ENCODE measurements at places on chromosomes 11 and 22. TPM values are rescaled to one million over a fixed set of nuclear protein-coding genes. Genes with fewer than 3 reads are reported as not detected.

The PLEKHB1 gene
- 0.45 TPM for total RNA-seq

The CREB3L1 gene
- not detected for total RNA-seq

The RAG2 gene
- total RNA-seq: not detected

DNA sequence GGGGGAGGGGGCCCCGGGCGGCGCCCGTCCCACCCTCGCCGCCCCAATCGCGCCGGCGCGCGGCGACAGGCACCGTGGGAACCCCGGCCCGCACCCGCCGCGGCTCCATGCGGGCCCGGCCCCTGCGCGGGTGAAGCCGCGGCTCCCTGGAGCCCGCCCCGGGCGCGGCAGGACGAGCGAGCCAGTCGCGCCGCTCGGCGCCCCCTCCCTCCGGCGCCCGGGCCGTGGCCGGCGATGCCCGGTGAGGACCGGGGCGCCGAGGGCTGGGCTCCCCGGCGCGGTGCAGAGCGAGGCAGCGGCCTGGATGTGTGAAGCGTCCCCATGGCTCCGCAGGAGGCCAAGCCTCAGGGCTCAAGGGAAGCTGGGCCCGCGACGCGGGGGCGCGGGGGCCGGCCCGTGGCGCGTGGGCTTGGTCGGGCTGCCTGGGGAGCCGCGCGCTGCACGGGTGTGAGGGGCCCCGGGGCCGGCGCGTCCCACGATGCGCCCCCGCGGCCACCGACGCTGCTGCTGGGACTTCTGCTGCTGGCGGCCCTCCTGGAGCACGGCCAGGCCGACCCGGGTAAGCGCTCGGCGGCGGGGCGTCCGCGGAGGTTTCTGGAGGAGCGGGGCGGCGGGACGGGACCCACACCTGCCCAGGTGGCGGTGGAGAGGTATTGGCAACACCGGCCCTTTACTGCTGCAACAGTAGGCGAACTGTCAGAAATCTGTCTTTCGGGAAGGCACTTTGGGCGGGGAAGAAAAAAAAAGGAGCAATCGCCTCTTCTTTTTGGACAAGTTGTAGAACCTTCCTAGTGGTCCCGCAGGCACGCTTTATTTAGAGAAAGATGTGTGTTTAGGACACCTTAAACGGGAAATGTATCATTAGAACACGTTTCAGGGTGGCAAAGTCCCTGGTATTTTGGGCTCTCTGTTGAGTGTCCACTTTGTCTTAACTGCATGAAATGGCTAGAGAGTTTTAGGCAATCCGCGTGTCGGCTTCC lies 119.4 kb downstream of the HIPK3 start:
- no peak overlapping the region for H3K27ac ChIP-seq
- H3K36me3 ChIP-seq: no peaks in the 10 kb centered on the region
- no peaks in the 10 kb centered on the region for H3K4me1 ChIP-seq
- H3K27me3 ChIP-seq: peaks cover 40% of the 10 kb centered on the region
- DNase-seq: no peak

DNA sequence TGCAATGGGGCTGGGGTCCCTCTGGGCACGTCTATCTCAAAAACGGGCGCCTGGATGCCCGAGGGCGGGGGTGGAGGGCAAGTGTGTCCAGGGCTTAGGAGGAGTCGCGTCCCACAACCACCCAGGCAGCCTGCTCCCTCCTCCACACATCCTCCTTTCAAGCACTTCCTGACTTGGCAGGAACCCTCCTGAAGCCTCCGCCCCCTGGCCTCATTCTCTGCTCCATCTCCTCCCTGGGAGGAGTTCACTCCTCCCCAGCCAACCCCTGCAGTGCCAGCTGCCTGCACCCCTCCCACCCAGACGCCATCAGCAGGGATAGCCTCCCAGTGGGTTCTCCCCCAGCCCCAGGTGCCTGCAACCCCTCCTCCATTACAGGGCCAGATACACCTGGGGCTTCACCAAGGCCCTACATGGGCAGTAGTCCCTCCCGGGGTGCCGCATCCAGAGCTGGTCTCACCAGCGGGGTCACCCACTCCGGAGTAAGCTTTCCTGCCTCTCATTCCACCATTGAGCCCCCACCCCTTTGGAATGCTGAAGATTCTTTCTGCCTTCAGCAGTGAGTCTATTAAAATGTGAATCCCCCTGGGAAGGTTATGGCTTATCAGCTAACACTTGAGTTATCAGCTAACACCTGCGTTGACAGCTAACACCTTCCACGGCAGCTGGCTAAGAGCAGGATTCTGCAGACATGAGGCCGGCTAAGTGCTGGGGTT lies 24.4 kb downstream of the RTN4R start:
- H3K36me3 ChIP-seq: no peaks in the 10 kb centered on the region
- peaks cover 16% of the 10 kb centered on the region for H3K4me1 ChIP-seq
- no peak overlapping the region for H3K27ac ChIP-seq
- peak overlapping the region; percentile 36 for H3K4me3 ChIP-seq

- no peak overlapping the region for H3K27ac ChIP-seq
- no peak for DNase-seq
- no peaks in the 10 kb centered on the region for H3K27me3 ChIP-seq
These were observed 29.6 kb downstream of the IRAG1 start for GRCh38 chr11:10663990-10664389.

DNA sequence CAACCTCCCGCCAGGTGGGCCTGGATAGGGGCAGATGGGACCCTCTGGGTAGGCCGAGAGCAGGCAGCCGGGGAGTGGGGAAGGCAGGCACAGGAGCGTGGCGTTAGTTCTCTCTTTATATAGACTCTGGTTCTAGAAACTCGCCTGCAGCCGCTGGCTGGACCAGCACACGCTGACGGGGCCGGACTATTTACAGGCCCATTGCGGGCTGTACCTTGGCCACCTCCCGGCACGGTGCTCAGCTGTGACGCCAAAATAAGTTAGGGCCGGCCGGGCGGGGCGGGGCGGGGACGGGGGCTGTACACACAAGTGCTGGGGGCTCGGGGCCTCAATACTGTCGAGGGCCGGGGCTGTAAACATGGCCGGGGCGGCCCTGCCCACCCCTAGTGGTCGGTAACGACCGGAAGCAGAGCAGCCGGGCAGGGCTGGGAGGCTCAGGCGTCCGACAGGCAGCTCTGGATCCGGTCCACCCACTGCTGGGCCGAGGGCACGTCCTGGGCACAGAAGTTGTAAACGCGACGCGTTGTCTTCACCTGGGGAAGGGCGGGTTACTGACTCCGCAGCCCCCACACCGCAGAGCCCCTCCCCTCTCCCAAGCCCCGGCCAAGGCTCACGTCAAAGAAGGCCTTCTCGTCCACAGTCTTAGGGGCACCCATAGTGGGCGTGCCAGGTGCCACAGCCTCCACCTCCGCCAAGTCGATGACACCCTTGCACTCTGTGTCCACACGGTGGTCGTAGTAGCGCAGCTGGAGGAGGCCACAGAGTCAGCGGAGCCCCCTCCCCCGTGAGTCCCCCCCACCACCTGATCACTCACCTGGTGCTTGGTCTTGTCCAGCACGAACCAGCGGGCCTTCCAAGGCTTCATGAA lies 27.9 kb downstream of the SBF1 start:
- no peak overlapping the region for H3K27ac ChIP-seq
- no peak overlapping the region for H3K4me3 ChIP-seq
- DNase-seq: no peak
- H3K4me1 ChIP-seq: peaks cover 26% of the 10 kb centered on the region
- H3K27me3 ChIP-seq: no peaks in the 10 kb centered on the region

DNA sequence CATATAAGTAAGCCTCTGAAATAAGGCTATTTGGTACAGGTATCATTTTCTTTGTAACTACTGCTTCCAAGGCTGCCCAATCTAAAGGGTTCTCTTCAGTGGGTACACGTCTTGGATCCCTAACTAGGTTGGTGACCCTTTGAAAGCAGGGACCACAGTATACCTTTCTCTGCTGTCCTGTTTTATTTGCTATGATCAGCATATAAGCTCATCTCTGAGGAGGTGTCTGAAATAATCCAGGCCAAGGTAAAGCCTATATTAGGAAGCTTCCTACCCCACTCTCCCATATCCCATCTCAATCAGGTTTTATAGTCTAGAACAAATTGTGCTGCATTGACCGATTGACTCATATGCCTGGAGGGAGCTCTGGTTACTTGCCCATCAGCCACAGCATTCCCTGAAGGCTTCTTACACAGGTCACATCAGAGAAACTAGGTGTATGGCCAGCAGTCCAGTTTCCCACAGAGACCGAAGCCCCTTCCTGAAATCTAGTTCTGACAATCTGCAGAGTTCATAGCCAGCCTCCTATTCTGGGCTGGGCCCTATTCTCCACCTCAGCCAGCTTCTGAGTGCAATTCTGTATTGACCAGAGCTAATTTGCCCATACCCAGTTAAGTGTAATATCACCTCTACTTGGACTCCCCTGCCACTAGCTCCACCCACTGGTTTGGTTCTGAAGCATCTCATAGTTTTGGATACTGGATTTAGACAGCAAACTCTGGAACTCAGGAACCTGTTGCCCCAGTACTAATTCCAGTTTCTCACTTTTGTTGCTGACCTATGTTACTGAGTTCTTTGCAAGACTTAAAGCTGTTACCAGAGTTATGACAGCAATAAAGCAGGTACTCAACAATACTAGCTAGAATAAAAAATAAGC lies 62.1 kb upstream of the ARHGAP20 start:
- no peak overlapping the region for H3K4me3 ChIP-seq
- no peak overlapping the region for H3K27ac ChIP-seq
- peaks cover 3% of the 10 kb centered on the region for H3K4me1 ChIP-seq
- no peak for DNase-seq
- H3K27me3 ChIP-seq: no peaks in the 10 kb centered on the region

DNA sequence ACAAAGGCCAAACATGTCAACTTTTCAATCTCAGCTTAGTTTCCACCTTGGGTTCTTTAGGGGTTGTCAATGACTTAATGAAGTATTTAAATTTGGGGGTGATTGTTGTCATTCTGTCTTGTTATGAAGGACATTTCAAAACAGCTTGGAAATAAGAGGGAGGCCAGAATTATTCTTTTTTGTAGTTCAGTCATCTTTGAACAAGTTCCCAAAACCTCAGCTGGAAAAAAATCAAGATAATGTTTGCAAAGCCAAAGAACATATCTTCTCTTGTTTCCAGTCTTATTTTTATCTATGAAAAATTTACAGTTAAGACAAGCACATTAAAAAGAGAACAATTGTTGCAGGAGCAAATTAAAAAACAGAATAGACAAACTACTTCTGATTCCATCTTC lies 612.8 kb downstream of the INSC start:
- H3K27ac ChIP-seq: no peak overlapping the region
- DNase-seq: no peak
- no peak overlapping the region for H3K4me3 ChIP-seq
- H3K36me3 ChIP-seq: no peaks in the 10 kb centered on the region
- H3K4me1 ChIP-seq: no peaks in the 10 kb centered on the region

DNA sequence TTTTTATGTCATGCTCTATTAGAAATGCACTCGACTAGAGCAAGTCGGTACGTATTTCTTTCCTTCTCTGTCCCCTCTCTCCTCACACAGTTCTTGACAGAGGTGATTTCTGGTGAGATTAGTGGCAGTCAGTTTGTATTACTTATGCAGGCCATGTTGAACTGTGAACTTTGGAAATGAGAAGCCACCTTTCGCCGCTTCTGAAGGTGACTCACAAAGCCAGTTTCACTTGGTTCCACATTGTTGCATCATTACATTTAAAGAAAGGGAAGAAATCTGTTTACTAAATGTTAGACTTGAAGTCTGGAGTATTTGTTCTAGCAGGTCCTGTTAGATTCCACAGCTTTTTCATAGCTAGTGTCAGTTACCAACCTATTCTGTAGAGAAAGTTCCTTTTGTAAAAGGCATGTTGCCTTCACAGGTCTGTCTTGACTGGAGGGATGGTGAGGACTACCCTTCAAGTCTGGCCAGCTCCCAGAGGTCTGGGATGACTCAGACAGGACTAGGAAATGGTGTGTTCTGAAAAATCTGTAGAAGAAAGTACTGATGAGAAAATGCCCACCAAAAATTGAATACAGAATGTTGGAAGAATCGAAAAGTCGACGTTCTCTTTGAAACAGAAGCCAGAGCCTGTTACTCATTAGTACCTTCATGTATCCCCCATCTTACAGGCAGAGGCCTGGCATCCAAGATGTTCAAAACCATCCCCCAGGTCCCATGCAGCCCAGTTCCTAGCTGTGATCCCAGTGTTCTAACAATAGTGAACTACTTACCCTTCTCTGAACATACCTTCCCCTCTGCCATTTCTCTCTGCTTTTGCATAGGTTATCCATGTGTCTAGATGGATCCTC lies 181.4 kb downstream of the DBX1 start:
- H3K4me1 ChIP-seq: no peaks in the 10 kb centered on the region
- peak overlapping the region; percentile 47 for H3K27ac ChIP-seq
- peaks cover 49% of the 10 kb centered on the region for H3K27me3 ChIP-seq
- H3K36me3 ChIP-seq: no peaks in the 10 kb centered on the region
- H3K4me3 ChIP-seq: no peak overlapping the region
